ENCODE measurements at places on chromosomes 2 and 18.

DNA sequence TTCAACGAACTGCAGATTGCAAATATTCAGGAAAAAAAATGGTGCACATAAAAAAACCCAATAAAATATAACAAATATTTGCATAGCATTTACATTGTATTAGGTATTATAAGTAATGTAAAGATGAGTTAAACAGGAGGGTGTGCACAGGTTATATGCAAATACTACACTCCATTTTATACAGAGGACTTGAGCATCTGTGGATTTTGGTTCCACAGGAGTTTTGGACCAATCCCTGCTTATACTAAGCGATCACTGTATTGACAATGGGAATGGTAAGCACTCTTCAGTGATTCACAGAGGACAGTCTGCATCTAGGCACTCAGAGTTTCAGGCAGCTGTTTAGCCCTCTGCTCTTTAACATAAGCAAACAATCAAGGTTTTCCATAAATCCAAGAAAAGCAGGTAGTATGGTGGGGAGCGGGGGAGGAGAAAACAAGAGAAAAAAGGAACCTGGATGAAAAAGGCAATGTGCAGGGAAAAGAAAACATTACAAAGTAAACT is 206.0 kb upstream of the PARD3B start:
- no peak for DNase-seq

- no peak for DNase-seq
Measured at GRCh38 chr2:181239201-181239799, 217.9 kb upstream of the ITGA4 start.

DNA sequence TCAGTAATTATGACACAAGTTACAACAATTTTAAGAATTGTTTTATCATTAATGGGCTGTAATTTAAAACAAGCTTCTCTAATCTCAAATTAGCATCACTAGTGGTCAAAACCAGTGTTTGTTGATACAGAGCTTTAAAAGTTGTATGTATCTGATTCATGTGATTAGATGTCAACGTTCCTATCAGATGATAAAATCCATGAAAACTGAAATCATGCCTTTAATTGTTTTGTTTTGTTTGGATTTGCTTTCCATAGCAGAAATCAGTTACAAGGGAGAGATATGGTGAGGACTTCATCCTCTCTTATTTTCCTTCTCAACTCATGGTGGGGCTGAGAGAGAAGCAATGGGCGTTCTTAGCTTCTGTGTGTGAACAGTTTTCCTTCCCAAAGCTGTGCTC is 469.6 kb downstream of the PID1 start:
- DNase-seq = no peak

DNA sequence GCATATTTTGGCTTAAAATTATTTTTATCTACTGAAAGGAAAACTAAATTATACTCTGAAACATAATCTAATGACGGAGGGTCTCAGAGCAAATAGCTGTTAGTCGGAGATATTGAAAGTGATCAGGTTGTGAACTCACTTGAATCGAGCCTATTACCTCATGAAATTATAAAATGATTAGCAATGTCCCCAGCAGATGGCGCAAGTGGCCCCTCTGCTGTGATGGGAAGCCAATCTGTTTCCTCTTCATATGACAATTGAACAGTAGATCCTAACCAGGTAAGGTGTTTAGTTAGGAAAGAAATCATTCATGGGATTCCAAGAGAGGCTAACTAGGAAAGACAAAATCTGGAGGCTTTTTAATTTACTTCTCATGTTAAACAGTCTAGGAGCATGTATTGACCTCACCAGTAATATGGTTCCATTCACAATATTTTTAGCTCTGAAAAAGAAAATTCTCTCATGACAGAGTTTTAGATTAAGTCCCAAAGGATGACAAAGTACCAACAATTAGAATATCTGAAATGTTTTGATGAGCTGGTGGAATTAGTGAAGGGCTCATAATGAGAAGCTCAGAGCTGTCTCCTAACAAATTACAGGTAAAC is 29.9 kb upstream of the MPPE1 start:
- DNase-seq = peak; percentile 84

DNA sequence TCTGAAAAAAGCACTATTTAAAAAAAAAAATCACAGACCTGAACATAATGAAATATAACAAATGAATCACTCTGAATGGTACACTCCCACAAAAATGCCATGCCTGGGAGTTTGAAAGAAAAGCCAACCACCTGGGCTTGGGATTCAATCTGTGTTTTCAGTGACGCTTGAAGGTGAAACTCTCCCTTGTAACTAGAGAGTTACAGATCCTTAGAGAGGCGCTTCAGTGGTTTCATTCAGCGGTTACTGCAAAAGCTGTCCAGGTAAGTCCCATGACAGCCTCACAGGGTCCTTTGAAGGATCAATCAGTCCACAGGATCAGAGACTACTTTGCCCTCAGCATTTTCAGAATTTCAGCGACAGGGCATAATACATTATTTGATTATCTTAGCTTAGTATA is 627.3 kb downstream of the IRS1 start:
- no peak for DNase-seq

GRCh38 chr2:63663013-63663864 is 74.5 kb downstream of the MDH1 start:
- no peak for DNase-seq

DNA sequence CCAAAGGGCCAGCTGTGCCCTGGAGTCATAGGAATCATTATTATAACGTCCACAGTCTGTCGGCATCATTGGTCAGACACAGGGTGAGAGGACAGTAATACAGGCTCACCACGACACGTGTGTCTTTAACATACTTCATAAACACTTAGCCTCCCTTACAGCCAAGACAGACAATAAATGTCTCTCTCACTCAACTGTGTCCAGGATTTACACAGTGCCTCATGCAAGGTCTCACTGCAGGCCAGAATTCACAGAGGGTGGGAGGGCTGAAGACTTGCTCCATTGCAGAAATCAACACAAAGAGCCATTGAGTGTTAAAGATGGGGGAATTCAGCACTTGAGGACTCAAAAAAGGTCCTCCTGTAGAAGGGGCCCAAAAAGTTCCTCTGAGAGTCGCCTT is 210.5 kb downstream of the BCL2 start:
- DNase-seq = no peak

DNA sequence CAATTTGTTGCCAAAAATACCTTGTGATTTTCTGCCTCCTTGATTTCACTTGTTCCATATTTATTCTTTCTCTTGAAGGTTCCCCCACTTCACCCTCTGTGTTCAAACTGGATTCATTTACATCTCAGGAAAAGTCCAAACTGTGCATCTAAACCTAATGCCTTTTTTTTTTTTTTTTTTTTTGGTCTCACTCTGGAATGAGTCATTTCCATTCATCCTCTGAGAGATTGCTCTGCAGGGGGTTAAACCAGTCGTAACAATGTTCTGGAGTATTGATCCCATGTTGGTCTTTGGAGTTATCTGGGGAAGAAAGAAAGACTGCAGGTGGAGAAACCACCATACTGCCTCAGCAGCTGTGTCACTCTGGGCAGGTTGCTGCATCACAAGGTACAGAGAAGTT is 119.7 kb downstream of the TACR1 start:
- no peak for DNase-seq

- DNase-seq = no peak
Measured at GRCh38 chr2:200873560-200873959, 9.1 kb upstream of the CLK1 start.

DNA sequence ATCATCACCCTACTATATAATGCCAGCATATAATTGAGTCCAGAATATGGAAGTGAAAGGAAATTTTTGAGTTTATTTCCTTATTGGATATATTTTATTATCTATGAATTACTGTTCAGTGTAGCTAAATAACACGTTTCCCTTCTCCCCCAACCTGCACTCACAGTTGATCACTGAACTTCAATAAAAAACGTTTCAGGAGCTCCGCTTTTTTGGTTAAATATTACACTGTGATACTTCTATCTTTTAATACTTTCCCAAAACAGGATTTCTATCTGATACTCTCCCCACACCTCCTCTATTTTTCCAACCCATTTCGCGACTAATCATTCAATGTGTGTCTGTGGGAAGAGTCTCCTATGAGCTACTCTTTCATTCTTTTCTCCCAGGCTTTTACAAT is 7.2 kb downstream of the VSNL1 start:
- no peak for DNase-seq

GRCh38 chr2:84283506-84283905 is 175.6 kb downstream of the SUCLG1 start:
- DNase-seq = no peak
